ENCODE measurements at places on chromosomes 11 and 22.

DNA sequence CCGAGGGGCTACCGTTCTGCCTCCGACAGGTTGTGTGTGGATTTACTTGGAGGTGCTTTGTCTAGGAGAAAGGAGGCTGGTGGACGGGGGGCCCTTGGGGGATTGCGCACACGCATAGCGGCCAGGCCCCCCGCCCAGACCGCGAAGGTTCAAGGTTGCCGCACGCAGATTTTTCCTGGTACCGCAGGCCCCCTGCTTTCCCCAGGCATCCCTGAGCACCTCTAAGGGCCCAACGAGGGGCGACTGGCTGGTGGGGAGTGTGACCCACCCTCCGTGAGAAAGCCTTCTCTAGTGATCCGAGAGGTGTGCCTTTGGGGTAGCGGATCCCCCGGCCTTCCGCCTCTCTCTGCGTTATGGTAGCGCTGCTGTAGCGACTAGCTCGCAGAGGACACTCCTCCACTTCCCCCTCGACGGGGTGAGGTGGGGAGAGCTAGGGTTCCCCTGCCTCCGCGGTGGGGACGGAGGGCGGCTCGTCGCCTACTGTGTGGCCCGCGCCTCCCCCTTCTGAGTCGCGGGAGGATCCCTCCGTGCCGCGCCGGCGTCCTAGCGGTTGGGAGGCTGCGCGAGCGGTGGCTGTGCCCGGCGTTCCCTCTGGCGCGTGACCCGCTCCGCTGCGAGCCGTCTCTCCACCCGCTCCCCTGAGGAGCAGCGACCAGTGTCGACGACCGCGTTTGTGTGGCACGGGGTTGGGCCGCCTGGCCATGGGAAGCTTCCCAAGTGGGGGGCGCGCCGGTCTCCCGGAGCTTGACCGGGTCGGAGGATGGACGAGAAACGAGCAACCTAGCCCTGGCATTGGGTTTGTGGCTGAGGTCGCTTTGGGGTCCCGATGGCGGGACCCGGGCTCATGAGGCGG, 3900.0 kb upstream of the OR11H1 start:
- DNase-seq, result no peak

GRCh38 chr11:11779975-11780374, 61.8 kb upstream of the USP47 start:
- no peak for DNase-seq

DNA sequence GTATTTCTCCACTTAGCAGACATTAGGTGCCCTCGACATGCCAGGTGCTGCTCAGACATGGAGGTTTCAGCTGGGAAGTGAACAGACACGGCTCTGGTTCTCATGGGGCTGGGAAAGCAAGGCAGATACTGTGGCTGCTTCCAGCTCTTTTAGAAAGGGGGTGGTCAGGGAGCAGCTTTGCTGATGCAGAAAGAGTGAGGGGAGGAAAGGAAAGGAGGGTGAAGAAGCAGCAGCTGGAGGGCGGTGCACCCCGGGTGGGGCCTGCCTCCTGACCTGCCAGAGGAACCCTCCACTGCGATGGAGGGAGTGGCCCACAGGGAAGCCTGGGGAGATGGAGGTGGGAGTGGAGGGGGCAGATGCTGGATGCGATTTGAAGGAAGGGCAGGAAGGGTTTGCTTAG, 76.8 kb downstream of the MORC2 start:
- DNase-seq, result no peak

- DNase-seq, result no peak
Measured at GRCh38 chr22:39422101-39422500, 22.5 kb downstream of the TAB1 start.

- no peak for DNase-seq
Measured at GRCh38 chr11:115710426-115710825, 206.2 kb upstream of the CADM1 start.

- no peak for DNase-seq
Measured at GRCh38 chr22:47928631-47929030, 1166.2 kb downstream of the TBC1D22A start.

GRCh38 chr11:73225001-73225686, 7.1 kb downstream of the P2RY2 start:
- no peak for DNase-seq

- peak; percentile 59 for DNase-seq
Measured at GRCh38 chr11:2194877-2195755, 23.5 kb upstream of the TH start.

- DNase-seq, result no peak
Measured at GRCh38 chr22:20395181-20395906, 1.4 kb downstream of the ZNF74 start.

GRCh38 chr22:37923927-37924326, 17.8 kb downstream of the MICALL1 start:
- DNase-seq, result no peak

DNA sequence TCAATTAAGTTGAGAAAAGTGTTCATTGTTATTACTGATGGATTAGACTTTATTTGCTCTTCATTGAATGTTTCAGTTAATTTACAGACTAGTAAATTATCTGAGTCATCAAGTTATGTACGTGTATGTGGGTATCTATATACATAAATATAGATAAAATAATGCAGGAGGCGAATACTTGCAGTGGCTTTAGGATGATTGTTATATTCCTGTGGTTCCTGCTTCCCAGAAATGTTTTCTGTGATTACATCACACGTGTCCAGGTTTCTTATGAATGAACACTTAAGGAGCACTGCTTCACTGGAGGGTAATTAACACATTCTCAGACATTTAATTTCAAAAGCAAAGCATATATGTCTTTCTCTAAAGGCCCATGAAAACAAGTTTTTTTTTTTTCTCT, 28.4 kb downstream of the YAP1 start:
- DNase-seq, result no peak

GRCh38 chr11:108224911-108225786, 2.3 kb downstream of the ATM start:
- peak; percentile 84 for DNase-seq

GRCh38 chr11:58576887-58577471, 1.3 kb upstream of the LPXN start:
- no peak for DNase-seq

- no peak for DNase-seq
Measured at GRCh38 chr11:65586676-65587075, 8.9 kb downstream of the KCNK7 start.

DNA sequence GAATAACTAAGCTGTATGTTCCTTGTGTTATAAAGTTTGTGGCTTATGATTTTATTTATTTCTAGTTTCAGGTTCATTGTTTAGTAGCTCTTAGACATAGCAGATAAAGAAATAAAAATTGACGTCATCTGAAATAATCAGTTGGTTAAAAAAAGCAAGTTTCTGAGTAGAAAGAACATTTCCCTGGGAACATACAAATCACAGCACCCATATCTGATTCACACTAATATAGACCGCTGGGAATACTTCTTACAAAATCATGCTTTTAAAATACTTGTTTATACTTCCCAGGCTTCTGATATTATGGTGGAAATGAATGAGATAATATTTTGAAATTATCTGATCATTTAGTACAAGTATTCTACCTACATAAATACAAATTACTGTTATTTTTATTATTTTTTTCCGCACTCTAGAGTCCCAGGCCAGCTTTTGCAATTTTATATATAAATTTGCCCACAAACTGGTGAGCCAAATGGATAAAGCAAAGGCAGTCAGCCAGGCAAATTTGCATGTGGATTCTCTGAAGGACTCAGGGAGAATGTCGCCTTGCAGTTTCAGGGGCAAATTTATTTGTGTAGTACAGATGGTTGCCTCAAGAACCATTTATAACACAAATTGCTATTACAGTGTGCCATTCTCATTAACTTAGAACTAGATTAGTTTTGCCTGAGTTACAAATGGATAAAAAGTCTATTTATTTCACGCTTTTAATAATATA, 62.9 kb upstream of the SC5D start:
- DNase-seq, result no peak

- DNase-seq, result peak; percentile 73
Measured at GRCh38 chr22:36411589-36412258, 24.0 kb upstream of the MYH9 start.

- DNase-seq, result no peak
Measured at GRCh38 chr22:47322854-47323253, 560.4 kb downstream of the TBC1D22A start.

DNA sequence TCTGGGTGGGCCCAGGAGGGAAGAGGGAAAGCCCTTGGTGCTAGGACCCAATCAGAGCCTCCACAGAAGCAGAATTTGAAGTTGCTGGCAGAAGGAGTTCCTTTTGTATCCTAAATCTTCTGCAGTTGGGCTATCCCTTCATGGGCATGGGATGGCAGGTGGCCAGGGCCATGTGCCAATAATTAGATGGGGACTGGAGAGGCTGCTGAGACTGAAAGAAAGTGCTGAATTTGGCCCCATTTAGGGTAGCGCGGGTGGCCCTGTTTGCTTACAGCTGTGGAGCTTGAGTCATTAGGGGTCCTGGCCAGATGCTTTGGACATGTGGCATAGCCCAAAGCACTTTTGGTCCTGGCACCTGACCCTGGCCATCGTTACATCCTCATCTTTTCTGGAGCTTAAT, 27.1 kb downstream of the PARVA start:
- no peak for DNase-seq

GRCh38 chr11:130894322-130895025, 21.8 kb downstream of the SNX19 start:
- DNase-seq, result peak; percentile 66

DNA sequence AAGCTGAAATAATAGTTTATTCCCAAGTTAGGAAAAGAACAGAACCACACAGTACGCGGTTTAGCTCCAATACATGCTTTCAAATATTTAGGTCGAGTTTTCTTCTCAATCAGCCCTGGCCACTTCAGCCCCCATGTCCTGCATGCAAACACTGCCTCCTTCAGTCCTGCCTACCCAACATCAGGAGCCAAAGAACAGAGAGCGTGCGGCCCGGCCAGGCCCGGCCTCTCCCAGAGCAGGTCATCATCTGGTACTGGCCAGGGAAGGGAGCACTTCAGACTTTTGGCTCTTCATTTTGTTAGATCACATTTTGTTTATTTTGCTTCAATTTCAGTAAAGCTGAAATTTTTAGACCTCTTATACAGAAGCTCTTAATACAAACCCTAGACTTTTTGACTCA, 6.7 kb downstream of the BRD1 start:
- no peak for DNase-seq

GRCh38 chr11:2725368-2726300, 25.8 kb upstream of the KCNQ1OT1 start:
- no peak for DNase-seq

- peak; percentile 64 for DNase-seq
Measured at GRCh38 chr11:44680982-44681597, 45.7 kb upstream of the TSPAN18 start.

GRCh38 chr11:21861314-21861713, 331.6 kb upstream of the ANO5 start:
- no peak for DNase-seq

GRCh38 chr11:34633640-34633989, 12.7 kb downstream of the EHF start:
- no peak for DNase-seq

DNA sequence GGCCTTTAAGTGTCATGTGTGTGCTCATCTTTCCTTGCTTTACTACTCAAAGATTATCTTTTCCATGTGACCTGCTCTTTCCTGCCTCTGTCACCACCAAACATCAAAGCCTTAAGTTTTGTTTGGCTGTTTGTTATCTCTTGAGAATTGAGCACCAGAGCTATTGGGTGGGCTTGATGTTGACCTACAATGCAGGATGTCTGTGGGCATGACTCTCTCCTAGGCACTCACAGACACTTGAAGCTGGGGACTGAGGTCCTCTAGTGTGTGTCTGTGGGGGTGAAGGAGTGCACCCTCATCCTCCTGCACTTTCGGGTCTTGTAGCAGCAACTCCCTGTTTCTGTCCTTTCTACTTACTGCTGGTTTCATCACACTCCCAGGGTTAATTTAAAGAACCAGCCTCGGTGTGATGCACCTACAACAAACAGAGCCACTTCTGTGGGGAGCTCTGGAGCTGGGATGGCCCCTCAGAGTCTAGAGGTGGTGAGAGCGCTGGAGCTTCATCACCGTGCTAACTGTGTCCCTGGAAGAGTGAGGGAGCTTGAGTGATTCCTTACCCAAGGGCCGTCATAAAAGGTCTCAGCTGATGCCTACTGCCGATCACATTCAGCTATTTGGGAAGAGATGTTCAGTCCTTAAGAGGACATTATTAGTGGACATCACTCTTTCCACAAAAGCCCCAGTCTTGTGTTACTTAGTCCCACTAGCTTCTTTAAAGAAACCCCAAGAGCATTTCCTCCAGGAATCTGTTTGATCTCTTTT, 56.3 kb downstream of the LRRC74B start:
- DNase-seq, result peak; percentile 6

DNA sequence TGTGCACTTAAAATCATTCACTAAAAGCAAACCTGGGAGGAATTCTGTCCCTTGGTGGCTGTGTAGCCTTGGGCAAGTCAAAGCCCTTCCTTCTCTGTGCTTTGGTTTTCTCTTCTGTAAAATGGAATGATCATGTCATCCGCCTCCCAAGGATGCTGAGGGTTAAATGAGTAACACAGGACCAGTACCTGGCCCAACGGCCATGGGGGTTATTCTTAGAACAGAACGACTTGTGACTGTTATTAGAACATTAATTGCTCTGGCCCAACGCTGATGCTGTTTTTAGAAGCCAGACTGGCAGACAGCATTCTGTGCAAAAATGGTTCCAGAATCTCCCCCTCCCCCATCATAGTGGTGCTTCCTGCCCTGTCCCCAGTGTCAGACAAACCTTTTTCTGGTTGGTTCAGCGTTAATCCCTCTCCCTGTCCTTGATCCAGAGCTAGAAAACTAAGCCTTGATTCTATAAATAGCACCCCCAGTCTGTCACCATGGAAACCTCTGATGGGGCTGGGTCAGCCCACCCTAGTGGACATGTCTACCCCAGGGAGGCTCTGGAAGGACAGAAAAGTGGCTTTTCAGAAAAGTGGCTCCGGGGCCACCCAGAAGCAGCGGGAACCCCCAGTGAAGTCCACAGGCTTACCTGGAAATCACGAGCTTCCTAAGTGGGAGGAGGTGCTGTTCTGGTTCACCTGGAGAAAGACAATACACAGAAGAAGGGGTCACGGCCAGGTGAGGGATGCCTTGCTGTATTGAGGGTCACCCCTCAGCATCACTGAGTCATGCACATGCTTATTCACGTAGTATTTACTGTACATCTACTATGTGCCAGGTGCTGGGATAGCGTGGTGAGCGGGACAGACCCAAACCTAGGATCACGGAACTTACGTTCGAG, 15.5 kb upstream of the TFIP11 start:
- DNase-seq, result no peak

GRCh38 chr11:134512571-134513538, 100.8 kb upstream of the B3GAT1 start:
- no peak for DNase-seq

GRCh38 chr11:46444305-46444704, 52.7 kb upstream of the CHRM4 start:
- no peak for DNase-seq
